Cortex of kidney (tissue), 1 donor: ENCODE measurements at places on chromosomes 6 and 20.

- no peak for DNase-seq
Observed at GRCh38 chr6:87102151-87102621, 7.3 kb upstream of the CGA start.

GRCh38 chr6:29679962-29680361 lies 990 bp downstream of the ZFP57 start:
- DNase-seq = no peak

GRCh38 chr6:25012657-25013056 lies 76.9 kb upstream of the RIPOR2 start:
- no peak for DNase-seq

- no peak for DNase-seq
Observed at GRCh38 chr6:106446287-106446885, 85.9 kb downstream of the CRYBG1 start.

- DNase-seq = no peak
Observed at GRCh38 chr20:37526839-37527637, 638 bp downstream of the BLCAP start.

DNA sequence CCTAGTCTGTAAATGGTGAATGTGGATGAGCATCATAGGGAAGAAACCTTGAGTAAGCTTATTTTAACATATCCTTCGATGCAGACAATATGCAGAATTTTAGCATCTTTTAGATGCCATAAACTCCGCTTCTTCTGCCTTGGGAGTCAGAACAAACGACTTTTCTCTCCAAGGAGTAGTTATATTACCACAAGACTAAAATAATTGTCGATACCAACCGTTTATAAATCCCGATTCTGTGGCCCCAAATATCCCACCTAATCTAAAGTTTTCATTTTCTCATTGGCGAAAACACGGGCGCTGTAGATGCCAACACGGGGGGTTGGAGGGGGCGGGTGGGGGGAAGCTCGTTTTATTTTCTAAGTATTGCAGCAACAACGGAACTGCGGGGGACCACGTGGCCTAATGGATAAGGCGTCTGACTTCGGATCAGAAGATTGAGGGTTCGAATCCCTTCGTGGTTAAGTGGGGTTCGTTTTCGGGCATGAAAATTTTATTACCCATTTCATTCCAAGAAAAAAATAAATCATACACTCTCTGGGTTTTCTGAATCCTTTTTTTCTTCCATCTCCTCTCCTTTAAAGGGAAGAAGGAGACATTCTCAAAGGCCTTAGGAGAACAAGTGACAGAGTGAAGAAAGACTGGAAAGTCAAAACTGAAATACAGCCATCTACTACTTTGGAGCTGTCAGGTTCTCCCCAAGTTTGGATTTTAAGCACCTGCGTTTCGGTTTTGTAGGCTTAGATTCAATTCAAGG lies 65.5 kb upstream of the BTN3A2 start:
- DNase-seq = no peak

GRCh38 chr6:43949551-43949991 lies 177.7 kb downstream of the MRPL14 start:
- DNase-seq = no peak

DNA sequence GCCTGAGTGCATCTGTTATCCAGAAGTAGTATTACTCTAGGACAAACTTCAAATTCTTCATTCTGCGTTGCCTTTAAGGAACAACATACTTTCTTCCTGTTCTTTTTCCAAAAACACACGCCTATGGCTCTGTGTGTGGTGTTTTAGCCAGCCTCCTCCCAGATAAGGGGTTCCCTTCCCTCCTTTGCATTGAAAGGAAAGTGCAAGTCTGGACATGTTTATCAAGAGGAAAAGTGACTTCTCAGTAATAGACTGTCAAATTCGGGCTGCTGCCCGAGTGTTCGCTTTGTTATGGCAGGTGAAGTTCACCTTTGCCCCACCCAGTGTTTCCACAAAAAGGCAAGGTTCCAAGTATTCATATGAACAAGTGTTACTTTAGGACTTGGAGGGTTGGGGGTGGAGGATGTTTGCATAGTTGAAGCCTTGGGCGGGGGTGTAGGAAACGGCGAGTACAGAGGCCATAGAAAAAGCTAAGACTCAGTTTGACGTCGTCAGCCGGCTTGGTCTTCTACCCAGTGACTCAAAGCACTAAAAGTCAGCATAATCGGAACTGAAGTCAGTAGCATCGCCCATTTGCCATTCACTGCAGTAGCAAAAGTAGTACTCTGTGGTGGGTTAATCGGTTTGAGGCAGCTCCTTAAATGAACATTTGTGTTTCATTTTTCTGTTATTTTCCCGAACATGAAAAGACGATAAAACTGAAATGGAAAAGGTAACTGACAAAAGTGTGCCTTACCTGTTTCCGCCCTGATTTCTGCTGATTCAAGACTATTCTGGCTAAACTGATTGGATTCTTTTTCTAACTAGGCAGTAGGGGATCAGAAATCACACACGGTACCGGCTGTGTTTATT lies 12.5 kb downstream of the PRDM1 start:
- DNase-seq = no peak

DNA sequence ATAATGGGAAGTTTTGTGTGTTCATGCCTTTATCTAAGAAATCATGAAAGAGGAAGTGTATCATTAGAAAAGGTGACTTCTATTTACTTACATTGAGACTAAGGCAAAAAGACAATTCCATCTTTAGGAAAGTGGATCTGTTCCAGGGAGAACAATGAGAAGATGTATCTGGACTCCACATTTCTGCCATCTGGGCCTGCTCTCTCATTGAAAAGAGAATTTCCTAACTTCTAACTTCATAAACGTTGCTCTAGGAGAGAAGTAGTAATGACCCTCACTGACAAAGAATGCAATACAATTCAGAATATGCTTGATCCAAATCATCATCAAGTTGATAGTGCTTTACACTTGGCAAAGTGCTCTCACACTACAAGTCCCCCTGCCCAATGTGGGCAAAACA lies 294.2 kb downstream of the OGFRL1 start:
- DNase-seq = no peak

GRCh38 chr6:84582997-84583396 lies 181.4 kb downstream of the TBX18 start:
- DNase-seq = no peak

DNA sequence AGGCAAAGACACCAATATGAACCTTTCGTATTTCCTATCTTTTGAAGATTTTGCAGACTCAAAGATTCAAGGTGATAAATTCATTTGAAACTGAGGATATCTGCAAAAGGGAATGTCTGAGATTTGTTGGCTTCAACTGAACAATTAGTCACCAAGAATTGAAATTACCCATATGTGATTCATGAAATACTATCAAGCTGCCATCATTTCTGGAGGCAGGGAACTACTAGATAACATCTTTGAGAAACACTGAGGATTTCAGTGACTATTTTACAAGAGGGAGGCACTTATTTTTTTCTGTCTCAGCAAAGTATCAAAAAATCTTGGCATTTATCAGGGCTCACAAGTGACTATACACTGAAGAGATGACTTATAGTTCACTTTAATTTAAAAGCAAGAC lies 39.8 kb upstream of the MMS22L start:
- no peak for DNase-seq

DNA sequence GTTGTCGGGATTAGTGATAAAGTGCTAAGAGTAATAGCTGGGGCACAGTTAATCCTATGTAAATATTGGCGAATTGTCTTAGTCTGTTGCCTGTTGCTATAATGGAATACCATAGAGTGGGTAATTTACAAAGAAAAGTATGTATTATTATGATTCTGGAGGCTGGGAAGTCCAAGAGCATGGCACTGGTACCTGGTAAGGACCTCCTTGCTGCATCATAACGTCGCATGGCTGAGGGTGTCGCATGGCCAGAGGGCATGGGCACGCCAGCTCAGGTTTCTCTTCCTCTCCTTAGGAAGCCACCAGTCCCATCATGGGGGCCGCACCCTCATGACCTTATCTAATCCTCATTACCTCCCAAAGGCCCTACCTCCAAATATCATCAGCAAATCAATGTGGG lies 29.7 kb downstream of the IRF4 start:
- no peak for DNase-seq

GRCh38 chr20:57577679-57578475 lies 17.0 kb downstream of the PCK1 start:
- no peak for DNase-seq

DNA sequence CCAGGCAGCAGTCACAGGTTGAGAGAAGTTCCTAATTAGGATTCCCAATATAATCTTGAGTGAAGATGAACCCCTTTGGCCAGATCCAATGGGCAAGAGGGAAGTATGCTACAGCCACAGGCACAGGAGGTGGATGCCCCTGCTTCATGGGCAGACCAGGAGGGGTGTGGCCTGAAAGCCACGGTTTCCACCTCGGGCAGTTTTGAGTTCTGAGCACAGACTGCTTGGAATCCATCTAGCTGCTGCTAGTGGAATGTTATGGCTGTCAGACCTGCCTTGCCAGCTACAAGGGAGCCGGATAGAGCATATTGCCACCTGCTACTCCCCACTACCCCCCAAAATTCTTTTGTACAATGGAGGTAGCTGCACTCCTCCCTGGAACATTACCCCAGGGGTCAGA lies 672.9 kb downstream of the HACE1 start:
- DNase-seq = no peak

- DNase-seq = no peak
Observed at GRCh38 chr6:35441642-35442041, 10.5 kb upstream of the FANCE start.

DNA sequence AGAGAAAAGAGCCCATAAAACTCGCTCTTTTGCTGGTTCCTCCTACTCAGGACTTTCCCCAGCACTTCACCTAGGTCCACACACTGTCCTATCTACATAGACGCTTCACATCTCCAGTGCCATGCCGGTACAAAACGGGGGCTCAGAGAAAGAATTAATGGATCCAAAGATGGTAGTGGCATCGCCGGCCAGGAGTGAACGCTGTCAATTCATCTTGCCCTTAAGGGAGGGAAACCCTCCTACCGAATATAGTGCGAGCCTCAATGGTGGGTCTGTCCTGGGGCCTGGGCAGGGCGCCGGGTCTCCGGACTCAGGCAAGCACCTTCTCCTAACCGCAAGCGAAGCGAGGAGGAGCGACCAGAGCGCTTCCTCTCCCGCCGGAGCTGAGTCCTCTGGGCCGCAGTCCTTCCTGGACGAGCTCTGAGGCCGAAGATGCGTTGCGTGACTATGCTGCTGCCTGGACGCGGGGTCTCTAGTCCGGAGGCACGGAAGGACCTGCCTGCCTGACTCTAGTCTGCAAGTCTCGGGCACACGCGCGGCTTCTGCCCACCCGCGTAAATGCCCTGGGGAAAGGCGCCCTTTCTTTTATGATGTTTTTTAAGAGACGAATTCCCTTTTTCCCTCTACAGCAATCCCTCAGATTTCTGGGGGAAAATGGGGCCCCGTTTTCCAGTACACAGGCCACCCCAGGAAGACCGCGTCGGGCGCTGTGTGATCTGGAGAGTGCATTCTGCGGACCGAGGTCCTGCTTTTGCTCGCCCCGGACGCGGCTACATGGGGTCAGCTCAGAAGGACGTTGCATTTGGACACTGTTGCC lies 100.1 kb upstream of the PRDM1 start:
- no peak for DNase-seq

DNA sequence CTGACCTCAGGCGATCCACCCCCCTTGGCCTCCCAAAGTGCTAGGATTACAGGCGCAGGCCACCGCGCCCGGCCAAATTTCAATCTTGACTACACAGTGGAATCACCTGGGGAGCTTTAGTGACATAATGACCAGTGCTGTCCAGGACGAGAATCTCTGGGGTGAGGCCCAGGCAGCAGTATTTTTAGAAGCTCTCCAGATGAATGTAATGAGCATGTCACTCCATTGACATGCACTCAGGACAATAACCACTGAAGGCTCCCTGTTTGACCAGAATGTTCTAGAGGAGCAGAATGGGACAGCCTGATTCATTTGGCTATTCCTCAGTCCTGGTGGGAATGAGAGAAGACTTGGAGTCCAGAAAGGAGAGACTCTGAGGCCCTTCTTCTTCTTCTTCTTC lies 39.2 kb downstream of the SRSF3 start:
- DNase-seq = no peak

- no peak for DNase-seq
Observed at GRCh38 chr6:146041282-146041681, 12.4 kb downstream of the GRM1 start.

- no peak for DNase-seq
Observed at GRCh38 chr6:56996401-56996800, 41.5 kb downstream of the BEND6 start.

DNA sequence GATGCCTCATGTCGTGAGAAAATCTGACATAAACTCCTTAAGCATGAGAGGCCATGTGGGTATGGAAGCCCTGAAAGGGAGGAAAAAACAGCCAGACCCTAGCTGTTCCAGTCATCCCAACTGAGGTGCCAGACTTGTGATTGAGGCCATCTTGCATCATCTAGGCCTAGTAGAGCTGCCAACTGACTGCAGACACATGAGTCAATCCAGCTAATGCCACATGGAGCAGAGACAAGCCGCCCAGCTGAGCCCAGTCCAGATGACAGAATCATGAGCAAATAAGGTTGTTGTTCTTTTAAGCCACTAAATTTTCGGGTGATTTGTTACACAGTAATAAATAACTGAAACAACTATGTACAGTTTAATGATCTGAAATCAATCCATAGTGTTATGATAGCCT lies 680.9 kb downstream of the MAFB start:
- DNase-seq = no peak

DNA sequence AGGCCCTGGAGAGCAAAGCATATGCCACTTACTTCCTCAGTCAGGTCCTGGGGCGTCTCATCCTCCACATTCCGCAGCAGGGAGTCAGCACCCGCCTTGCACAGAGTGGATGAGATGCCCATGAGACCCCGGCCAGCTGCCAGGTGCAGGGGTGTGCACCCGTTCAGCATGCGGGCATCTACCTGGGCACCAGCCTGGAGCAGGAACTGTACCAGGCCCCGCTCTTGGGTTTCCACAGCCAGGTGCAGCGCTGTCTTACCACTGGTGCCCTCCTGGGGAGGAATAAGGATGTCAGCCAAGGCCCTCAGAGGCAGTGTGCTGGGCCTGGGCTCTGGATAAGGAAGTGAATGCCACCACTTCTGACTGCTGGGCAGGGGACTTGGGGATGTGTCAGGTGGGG lies 2.7 kb upstream of the SLC35B2 start:
- DNase-seq = no peak

- no peak for DNase-seq
Observed at GRCh38 chr6:50963952-50964351, 145.3 kb downstream of the TFAP2B start.

DNA sequence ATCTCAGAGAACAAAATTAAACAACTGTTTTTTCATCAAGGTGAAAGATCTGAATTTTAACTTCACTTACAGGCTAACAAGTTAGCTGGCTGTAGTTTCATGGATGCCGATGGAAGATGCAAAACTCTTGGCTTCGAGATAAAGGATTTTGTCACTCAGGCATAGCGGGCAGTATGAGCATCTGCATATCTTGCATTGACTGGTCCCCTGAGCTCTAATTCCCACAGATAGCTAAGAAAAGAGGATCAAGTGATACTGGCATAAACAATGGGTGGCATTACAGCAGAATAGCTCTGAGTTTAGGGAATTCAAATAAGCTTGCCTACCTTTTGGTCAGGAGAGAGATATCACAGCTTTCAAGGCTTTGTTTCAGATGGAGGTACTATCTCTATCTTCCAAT lies 1.8 kb upstream of the CLVS2 start:
- DNase-seq = no peak
